ENCODE measurements at places on chromosomes 4 and X. TPM values are rescaled to one million over a fixed set of nuclear protein-coding genes. Genes with fewer than 3 reads are reported as not detected.
A peak's percentile ranks its signal among the peaks of the same experiment; 100 is the strongest.

GRCh38 chr4:53781629-53782457 lies 190.6 kb upstream of the LNX1 start:
- no peaks in the 10 kb centered on the region for H3K36me3 ChIP-seq
- H3K4me1 ChIP-seq: no peaks in the 10 kb centered on the region
- no peak overlapping the region for H3K4me3 ChIP-seq
- H3K27me3 ChIP-seq: no peaks in the 10 kb centered on the region
- no peak for DNase-seq

DNA sequence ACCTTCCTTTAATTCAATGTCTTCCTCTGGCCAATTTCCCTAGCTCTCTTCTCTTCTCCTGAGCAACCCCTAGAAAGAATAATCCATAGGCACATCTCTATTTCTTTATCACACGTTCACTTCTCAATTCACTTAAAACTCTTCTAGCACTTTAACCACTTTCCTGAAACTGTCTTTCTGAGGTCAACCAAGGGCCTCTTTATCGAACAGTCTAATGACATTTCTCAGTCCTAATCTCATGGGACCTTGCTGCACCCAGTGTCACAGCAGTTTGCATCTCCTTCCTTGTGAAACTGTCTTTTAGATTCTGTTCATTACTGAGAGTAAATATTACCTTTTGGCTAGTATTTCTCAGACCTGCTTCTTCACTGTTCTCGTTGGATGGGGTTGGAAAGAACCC lies 285.3 kb upstream of the RASGEF1B start:
- H3K27me3 ChIP-seq: no peaks in the 10 kb centered on the region
- no peaks in the 10 kb centered on the region for H3K36me3 ChIP-seq
- H3K27ac ChIP-seq: no peak overlapping the region

DNA sequence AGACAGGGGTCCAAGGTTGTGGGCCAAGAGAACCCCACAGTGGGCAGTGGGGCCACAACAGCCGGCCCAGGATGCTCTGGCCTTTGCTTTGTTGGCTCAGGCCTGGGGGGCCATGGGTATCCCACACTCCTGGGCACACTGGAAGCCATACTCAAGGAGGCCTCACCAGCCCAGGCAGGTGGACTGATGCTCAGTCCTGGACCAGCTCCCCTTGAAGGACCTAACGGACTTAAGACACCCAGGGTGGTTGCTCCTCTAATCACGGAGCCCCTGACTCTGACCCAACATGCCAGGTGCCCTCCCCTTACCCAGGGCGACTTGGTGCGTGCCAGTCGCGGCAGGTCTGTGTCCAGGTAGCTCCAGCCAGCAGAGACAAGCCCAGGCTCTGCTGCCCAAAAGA lies 50.8 kb downstream of the ZFYVE28 start:
- H3K4me1 ChIP-seq: no peaks in the 10 kb centered on the region
- no peak overlapping the region for H3K4me3 ChIP-seq
- no peaks in the 10 kb centered on the region for H3K27me3 ChIP-seq
- no peak overlapping the region for H3K27ac ChIP-seq
- DNase-seq: no peak

DNA sequence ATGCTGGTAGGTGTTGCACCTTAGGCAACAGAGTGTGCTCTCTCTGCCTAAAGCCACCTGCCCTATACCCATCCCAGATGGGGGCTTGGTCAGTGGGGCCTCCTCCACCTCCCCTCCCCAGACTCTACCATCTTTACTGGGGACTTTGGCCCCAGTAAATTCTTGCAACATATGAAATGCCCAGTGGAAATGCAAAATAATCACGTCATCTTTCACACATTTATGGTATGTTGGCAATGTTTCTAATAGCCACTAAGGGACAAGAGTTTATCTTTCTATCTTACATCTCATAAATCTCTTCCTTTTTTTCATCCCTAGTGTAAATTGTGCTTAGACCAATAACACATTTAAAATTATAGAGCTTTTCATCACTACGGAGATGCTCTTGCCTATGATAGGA lies 103.0 kb upstream of the MAML3 start:
- no peak overlapping the region for H3K4me3 ChIP-seq
- no peaks in the 10 kb centered on the region for H3K36me3 ChIP-seq
- H3K27ac ChIP-seq: no peak overlapping the region
- no peak for DNase-seq
- H3K4me1 ChIP-seq: peaks cover 4% of the 10 kb centered on the region
- H3K27me3 ChIP-seq: no peaks in the 10 kb centered on the region

DNA sequence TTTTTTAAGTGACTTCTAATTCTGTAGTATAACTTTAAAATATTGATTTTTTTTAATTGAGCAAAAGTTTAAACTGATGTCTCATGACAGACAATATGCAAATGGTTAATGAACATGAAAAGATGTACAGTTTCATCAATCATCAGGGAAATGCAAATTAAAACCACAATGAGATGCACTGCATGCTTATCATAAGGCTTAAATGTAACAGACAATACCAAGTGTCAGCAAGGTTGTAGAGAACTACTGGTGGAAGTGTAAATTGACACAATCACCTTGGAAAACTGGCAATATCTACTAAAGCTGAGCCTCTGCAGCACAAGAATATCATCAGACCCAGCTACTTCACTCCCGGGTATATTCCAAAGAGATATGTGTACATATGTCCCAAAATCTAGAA lies 70.2 kb upstream of the DAPP1 start:
- no peak for DNase-seq
- no peaks in the 10 kb centered on the region for H3K36me3 ChIP-seq
- no peak overlapping the region for H3K4me3 ChIP-seq
- H3K27ac ChIP-seq: no peak overlapping the region
- H3K4me1 ChIP-seq: no peaks in the 10 kb centered on the region

- H3K4me3 ChIP-seq: no peak overlapping the region
- no peak overlapping the region for H3K27ac ChIP-seq
- no peaks in the 10 kb centered on the region for H3K27me3 ChIP-seq
- no peak for DNase-seq
- H3K4me1 ChIP-seq: no peaks in the 10 kb centered on the region
Observed at GRCh38 chr4:82679531-82679930, 117.7 kb upstream of the TMEM150C start.

- no peak for DNase-seq
- no peaks in the 10 kb centered on the region for H3K36me3 ChIP-seq
- no peaks in the 10 kb centered on the region for H3K4me1 ChIP-seq
- no peak overlapping the region for H3K27ac ChIP-seq
- H3K4me3 ChIP-seq: no peak overlapping the region
Observed at GRCh38 chr4:111068883-111069282, 446.0 kb upstream of the PITX2 start.

DNA sequence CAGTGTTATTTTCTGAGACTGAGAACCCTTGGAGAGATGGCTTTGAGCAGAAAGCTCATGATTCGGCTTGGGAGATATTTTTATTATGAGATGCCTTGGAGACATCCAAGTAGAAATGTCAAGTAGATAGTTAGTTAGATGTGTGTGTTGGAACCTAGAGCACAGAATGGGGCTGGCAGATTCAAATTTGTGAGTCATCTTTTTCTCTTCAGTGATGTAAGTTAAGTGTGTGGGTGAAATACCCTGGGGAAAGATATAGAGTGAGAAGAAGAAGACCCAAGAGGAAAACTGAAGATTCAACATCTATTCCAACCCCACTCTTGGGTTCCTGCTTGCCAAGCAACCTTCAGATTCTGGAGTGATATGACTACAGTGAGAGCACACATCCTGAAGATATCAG lies 580.8 kb upstream of the AMOT start:
- no peaks in the 10 kb centered on the region for H3K36me3 ChIP-seq
- H3K4me1 ChIP-seq: no peaks in the 10 kb centered on the region
- no peak for DNase-seq
- H3K27ac ChIP-seq: no peak overlapping the region
- no peak overlapping the region for H3K4me3 ChIP-seq
- peaks cover 8% of the 10 kb centered on the region for H3K27me3 ChIP-seq

DNA sequence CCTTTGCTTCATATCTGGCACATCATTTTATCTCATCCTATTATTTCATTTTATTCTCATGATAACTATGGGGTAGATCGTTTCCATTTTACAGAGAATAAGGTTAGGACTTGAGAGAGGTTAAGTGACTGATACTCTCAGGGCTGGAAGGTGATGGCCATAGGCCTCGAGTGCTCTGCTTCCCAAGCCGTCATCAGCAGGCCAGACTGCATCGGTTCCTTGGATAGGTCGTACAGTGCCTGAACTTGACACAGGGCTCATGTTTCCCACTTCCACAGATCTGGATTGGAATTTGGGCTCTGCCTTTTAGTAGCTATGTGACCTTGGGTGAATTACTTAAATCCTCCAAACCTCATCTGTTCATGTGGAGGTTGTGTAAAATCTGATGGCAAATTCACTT lies 81.4 kb downstream of the TMEM131L start:
- H3K36me3 ChIP-seq: no peaks in the 10 kb centered on the region
- DNase-seq: no peak
- H3K4me1 ChIP-seq: no peaks in the 10 kb centered on the region
- H3K27me3 ChIP-seq: no peaks in the 10 kb centered on the region
- no peak overlapping the region for H3K4me3 ChIP-seq
- no peak overlapping the region for H3K27ac ChIP-seq

DNA sequence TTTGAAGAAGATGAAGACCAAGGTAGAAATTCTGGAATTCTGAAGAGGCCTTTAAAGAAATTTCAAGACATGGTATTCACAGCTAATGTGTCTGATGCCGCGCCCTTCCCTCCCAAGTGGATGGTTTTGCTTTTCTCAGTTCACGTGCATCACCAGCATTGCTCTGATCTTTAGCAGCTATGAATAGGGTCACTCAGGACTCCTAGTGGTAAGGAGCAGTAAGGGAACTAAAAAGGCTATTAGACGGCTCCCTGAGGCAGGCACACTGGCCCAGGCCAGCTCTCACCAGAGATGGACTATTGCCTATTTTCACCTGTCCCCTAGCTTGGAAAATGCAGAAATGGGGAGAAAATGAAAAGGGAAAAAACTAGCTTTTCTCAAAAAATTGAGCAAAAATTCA lies 447.5 kb upstream of the RASGEF1B start:
- H3K4me1 ChIP-seq: no peaks in the 10 kb centered on the region
- DNase-seq: no peak
- H3K27me3 ChIP-seq: no peaks in the 10 kb centered on the region
- no peak overlapping the region for H3K4me3 ChIP-seq

- H3K27ac ChIP-seq: no peak overlapping the region
- H3K4me1 ChIP-seq: no peaks in the 10 kb centered on the region
- H3K4me3 ChIP-seq: no peak overlapping the region
- no peaks in the 10 kb centered on the region for H3K36me3 ChIP-seq
- no peak for DNase-seq
Observed at GRCh38 chr4:20323991-20324390, 72.3 kb downstream of the SLIT2 start.

- no peak overlapping the region for H3K4me3 ChIP-seq
- no peak overlapping the region for H3K27ac ChIP-seq
- DNase-seq: no peak
- H3K27me3 ChIP-seq: peaks cover 57% of the 10 kb centered on the region
- no peaks in the 10 kb centered on the region for H3K36me3 ChIP-seq
Observed at GRCh38 chrX:137431693-137432488, 134.0 kb upstream of the ZIC3 start.

DNA sequence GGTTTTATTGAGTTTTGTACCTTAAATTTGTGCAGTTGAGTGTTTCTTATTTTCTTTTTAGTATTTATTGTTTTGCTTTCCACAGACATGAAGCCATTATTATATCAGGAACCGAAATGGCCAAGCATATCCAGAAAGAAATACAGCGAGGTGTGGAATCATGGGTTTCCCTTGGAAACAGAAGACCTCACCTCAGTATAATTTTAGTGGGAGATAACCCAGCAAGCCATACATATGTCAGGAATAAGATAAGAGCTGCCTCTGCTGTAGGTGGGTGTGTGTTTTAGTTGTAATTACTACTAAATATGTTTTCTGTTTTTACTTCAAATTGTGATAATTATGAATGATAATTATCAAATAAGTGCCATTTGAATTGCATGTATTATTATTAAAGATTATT lies 16.5 kb downstream of the MTHFD2L start:
- H3K4me3 ChIP-seq: no peak overlapping the region
- H3K27ac ChIP-seq: no peak overlapping the region
- no peak for DNase-seq
- no peaks in the 10 kb centered on the region for H3K36me3 ChIP-seq
- H3K27me3 ChIP-seq: no peaks in the 10 kb centered on the region
- H3K4me1 ChIP-seq: no peaks in the 10 kb centered on the region

DNA sequence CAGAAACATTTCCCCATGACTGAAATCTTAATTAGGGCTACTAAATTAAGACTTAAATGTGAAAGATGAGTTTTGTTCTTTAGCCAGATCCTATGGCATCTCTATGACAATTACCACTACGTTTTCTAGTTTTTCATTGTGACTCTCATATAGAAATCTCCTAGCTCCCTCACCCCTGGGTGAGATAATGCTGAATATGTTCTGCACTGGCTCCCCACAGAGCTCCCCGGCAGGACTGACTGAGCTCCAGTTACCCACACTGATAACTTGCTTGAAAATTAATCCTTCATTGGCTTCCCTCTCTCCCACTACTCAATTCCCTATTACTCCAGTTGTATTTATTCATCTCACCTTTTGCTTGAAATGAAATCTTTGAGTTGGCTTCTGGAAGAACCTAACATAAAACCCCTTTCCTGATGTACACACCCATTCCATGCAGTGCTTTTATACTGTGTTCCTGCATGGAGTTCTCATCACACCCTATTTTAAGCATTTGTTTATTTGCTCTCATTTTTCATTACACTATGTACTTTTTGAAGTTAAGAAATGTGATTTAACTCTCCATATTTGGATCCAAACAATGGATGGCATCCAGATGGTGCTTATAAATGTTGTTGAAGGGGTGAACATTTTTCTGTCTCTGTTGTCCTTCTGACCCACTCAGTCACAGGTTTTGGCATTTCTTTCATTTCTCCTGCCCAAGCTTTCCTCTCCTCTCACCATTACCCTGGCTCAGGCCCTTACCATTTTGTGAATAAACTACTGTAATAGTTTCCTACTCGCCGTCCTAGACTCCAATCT lies 623.4 kb downstream of the SPRY1 start:
- H3K4me1 ChIP-seq: no peaks in the 10 kb centered on the region
- H3K4me3 ChIP-seq: peak overlapping the region; percentile 26
- H3K36me3 ChIP-seq: no peaks in the 10 kb centered on the region
- H3K27me3 ChIP-seq: no peaks in the 10 kb centered on the region
- H3K27ac ChIP-seq: no peak overlapping the region

DNA sequence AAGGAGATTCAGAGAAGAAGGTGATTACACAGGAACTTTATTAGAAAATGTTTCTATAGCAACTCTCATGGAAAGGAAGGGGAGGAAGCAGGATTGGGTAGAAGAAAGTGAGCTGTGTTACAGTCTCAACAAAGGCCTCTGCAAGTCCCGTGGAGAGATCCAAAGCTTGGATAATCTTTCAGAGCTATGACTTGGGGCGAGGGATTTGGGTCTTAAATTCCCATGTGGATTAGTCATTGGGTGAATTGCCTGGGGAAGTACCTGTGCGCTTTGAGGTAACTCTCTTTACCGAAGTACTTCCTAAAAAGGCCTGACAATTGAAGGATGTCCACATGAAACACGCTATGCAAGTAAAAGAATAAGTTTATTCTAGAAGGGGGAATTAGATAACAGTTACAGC lies 133.8 kb upstream of the ANKRD50 start:
- no peaks in the 10 kb centered on the region for H3K4me1 ChIP-seq
- H3K27ac ChIP-seq: no peak overlapping the region
- H3K4me3 ChIP-seq: no peak overlapping the region
- no peaks in the 10 kb centered on the region for H3K27me3 ChIP-seq
- no peaks in the 10 kb centered on the region for H3K36me3 ChIP-seq
- DNase-seq: no peak

LRIT3 gene
- total RNA-seq: 0.16 TPM

CENPI gene
- 0.88 TPM for total RNA-seq

CT83 gene
- total RNA-seq: not detected

VAMP7 gene
- 35.3 TPM for total RNA-seq

TEX11 gene
- not detected for total RNA-seq

F9 gene
- not detected for total RNA-seq

NOCT gene
- total RNA-seq: 9.5 TPM

MAGEA12 gene
- total RNA-seq: not detected

ADH4 gene
- total RNA-seq: 27.5 TPM

CCSER1 gene
- total RNA-seq: 73.3 TPM

DCAF4L1 gene
- total RNA-seq: 0.48 TPM

IBSP gene
- total RNA-seq: not detected

CTSO gene
- 19.4 TPM for total RNA-seq
